ENCODE measurements at places on chromosomes 11 and 22. TPM values are rescaled to one million over a fixed set of nuclear protein-coding genes. Genes with fewer than 3 reads are reported as not detected.

DNA sequence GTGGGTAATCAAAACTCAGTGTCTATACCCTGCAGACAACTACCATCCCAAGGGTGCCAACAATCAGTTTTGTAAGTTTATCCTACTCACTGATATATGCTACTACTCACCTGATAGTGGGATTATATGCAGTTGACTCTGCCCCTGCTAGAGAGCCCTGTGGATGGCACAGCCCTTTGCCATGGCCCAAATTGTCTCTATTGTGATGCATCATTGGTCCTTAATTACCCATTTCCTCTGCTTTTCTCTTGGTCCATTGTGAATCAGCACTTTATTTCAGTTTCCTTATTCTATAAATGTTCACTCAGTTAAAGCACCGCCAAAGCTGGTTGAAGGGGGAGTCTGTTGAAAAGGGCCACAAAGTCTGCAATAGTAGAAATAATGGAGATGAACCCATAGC, 42.3 kb downstream of the PLAAT5 start:
- no peak for DNase-seq

DNA sequence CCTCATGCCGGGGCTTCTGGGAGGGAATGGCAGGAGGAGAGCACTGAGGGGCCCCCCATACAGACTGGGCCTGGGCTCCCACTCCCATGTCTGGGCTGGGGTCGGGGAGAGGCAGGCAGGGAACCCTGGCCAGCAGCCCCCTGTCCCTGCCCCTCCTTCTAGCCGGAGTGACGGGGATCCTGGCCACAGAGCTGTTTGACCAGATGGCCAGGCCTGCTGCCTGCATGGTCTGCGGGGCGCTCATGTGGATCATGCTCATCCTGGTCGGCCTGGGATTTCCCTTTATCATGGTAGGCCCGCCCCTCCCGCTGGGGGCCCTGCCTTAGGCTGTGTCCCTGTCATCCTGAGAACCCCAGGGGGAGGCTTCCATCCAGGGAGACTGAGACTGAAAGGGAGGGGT, 10.0 kb upstream of the MIF start:
- no peak for DNase-seq

DNA sequence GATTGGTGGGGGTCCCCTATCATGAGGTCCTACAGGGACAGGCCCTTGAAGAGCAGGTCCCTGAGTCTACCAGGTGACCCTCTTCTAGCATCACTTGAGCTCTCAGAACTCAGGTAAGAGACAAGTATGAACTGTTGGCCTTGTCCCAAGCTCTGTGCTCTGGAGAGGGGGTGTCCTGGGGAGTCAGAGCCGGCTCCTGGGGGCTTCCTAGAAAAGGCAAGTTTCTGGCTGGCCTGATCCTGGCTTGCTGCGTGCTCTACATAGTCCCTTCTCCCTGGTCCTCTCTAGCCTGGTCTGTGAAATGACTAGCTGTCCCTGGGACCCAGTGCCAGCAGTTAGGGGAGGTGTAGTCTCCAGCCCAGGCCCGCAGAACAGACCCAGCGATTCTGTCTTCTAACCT, 11.4 kb downstream of the ATG16L2 start:
- DNase-seq = no peak

DAGLA gene
- total RNA-seq = 2.7 TPM

USP2 gene
- 4.8 TPM for total RNA-seq

CD3D gene
- total RNA-seq = 10.4 TPM

GRCh38 chr11:83310718-83311117, 24.6 kb upstream of the CCDC90B start:
- DNase-seq = no peak

DNA sequence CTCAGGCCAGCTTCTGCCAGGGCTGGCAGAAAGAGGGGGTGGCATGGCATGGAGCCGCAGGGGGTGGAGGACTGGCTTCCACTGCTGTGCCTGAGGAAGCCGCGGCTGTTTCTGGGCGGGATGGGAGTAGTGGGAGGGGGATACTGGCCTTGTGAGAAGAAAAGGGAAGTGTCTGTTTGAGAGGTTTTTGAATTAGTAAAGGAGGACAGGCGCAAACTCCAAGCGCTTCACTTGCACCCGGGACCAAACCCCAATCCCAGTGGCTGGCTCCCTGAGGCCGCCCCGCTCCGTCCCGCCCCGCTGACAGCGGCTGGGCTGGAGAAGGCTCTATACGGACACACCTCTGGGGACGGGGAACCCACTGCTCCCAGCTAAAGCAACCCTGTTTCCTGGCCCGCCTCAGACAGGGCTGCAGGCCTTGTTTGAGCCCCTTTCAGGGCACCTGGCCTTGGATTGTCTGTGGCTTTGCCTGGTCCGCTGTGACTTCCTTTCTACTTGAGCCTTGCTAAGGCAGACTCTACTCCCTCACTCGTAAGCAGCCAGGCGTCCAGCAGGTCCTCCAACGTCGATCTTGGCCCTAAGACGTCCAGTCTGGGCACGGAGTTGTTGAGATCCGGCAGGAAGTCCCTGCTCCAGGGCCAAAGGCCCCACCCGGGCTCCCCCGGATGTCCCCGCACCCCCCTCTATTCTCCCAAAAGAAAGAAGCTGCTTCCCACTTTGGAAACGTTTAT, 2.2 kb downstream of the APOA1 start:
- DNase-seq = no peak

C11orf97 gene
- total RNA-seq = not detected

SERHL2 gene
- total RNA-seq = 10.8 TPM

RBMXL2 gene
- total RNA-seq = not detected

DNA sequence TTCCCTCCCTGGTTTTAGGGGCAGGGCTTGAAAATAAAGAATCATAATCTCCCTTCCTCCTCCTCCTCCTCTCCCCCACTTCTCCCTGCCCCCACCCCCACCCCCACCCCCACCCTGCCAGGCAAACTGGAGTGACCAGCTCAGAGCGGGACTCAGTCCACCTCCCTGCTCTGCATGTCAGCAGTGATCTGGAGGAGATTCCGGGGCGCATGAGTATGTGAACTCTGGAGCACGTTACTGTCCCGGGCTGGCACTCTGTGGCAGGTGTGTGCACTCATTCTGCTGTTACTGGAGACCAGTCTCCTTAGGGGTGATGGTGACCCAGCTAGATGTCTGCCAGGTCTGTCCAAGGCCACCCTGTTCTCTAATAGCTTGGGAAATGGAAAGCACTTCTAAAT, 33.9 kb downstream of the MARK2 start:
- DNase-seq = no peak

DNA sequence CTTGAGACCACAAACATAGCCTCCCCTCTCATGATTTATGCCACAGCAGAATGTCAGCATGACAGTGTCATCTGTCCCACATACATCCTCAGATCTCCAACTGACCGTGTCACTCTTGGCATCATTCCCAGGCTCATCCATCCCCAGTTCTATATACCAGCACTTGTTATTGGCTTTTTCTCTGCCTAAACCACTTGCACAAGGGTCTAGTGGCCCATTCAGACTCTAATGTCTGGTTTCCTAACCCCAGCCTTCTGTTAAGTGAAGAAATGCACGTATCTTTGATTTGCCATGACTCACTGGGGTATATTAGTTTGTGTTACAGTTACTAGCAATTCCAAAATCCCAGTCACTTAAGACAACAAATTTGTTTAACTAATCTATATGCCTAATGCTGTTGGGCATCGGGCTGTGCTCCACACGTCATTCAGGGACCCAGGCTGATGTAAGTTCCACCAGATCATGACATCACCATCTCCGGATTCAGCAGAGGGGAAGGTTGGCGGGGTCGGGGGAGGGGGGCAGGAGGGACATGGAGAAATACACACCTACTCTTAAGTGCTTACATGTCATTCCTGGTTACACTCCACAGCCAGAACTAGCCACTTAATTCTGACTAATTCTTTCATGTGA, 517.4 kb downstream of the BUD13 start:
- DNase-seq = no peak

MMP27 gene
- total RNA-seq = not detected

GRCh38 chr22:32801537-32802236, at the start of gene TIMP3:
Gene TIMP3 (plus strand): TSS chr22:32801705. CDS start chr22:32802002, 297 bp downstream.
- DNase-seq = peak; percentile 88

DNA sequence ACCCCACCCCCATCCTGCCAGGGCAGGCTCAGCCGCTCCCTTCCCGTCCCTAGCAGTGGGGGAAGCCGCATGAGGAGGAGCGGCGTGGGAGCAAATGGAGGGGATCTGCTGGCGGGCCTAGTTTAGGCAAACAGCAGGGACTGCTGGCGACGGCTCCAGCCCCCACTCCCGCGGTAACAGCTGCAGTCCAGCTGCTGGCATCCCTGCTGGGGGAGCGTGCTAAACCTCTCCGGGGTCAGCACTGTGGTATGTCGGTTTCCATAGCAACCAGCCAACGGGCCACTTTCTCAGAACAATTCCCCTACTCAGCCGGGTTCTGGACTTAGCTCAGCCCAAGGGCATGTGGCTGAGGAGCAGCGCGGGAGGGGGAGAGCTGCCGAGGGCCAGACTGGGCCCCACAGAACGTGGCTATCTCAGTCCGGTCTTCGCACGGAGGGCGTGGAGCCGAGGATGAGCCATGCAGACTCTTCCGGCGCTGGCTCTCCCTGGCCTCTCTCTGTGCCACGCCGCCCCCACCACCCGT, 98.8 kb downstream of the PKNOX2 start:
- DNase-seq = peak; percentile 64

SHANK3 gene
- total RNA-seq = 37.1 TPM

- no peak for DNase-seq
These were observed 657 bp downstream of the IGHMBP2 start for GRCh38 chr11:68904248-68904847.

DNA sequence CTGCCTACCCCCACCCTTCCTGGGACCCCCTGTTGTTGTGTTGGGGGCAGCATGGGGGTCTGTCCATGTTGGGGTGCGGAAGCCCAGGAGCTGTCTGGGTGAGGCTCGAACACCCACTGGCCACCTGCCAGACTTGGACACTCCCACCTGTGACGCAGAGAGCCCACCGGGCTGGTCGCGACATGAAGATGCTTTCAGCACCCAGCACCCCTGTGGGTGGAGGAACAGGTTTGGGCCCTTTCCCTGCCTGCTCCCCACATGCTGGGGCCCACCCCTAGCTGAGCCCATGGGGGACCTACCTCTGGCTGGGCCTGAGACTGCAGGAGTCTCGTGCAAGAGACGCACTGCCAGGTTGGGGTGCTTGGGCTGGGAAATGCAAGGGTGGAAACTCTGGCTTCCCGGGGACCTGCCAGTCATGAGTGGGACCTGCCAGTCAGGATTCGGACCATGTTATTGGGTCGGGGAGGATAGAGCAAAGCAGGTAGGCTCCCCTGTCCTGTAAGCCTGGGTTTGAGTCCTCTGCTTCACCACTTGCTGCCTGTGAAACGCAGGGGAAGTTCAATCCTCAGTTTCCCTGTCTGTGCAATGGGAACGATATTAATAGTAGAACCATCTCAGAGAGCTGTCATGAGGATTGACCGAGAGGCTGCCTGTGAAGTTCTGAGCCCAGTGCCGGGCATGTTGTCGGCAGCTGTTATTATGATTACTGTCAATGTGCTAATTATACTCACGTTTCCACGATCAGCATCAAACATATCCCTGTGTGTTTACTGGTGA, 24.1 kb downstream of the KIAA1671 start:
- DNase-seq = peak; percentile 74

DNA sequence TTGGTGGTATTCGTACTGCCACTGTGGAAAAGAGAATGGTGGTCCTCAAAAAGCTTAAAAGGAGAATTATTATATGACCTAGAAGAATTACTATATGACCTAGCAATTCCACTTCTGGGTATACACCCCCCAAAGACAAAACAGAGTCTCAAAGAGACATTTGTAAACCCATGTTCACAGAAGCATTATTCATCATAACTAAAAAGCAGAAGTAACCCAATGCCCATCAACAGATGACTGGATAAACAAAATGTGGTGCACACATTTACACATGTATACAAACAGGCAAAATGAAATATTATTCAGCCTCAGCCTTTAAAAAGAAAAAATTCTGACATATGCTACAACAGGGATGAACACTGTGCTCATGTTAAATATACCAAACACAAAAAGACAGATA, 89.4 kb downstream of the ARHGAP32 start:
- DNase-seq = no peak

DNA sequence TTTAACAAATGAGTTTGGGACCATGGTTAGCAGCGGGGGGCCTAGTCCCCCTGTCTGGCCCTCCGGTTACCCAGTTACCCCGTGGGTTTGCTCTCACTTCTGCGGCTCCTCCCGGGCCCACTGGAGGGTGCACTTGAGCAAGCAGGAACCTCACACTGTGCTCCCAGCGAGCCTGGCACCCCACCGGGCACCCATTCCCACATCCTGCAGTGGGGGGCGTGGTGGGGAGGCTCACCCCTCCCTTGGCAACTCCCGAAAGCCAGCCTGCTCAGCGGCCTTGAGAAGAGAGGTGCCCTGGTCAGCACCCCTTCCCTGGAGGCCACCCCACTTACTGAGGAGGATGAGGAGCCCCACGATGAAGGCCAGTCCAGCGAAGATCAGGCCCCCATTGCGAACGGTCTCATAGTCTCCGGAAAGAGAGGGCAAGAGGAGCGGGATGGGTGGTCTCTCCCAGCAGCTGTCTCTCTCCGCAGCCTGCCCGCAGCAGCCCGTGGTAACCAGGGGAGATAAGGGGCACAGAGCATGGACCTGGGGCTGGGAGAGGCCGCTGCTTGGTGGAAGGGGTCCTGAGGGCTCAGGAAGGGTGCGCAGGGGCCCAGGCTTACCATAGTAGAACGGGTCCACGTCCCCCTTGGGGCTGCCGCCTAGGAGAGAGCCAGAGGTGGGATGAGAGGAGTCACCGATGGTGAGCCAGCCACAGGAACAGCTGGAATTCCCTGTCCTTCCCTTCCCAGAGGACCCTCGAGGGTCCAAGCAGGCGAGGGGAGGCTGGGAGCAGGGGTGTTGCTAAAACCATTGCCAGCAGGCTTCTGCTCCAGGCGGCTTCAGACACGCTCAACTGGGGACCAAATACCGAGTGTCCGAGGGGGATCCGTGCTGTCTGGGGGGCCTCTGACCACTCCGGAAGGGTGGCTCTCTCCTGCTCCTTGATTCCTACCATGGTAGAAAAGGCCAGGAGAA, 2.2 kb downstream of the FXYD2 start:
- DNase-seq = no peak

- DNase-seq = no peak
These were observed 31.7 kb downstream of the EXT2 start for GRCh38 chr11:44127130-44127529.

DNA sequence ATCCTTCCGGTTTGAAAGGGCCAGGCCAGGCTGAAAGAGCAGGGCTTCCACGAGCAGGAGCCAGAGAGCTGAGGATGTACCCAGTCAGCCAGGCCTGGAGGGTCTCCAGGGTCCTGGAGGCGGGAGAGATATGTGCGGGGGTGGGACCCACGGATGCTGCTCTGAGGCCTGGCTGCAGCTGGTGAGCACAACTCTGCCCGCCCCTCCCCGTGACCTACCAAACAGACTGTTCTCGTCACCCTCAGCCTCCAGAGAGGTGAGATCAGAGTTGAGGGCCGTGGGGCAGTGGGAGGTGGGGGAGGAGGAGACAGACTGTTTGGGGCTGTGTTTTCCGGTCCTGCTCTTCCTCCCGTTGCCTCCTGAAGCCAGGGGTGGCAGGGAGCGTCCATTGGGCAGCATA, 42.2 kb downstream of the TRIOBP start:
- no peak for DNase-seq

GRCh38 chr11:131136486-131136885, 220.2 kb upstream of the SNX19 start:
- no peak for DNase-seq

OOSP4A gene
- not detected for total RNA-seq

TMEM126A gene
- 23.8 TPM for total RNA-seq

FAM111B gene
- 1.0 TPM for total RNA-seq

GRCh38 chr22:23216461-23217170, 36.3 kb downstream of the BCR start:
- no peak for DNase-seq

- no peak for DNase-seq
These were observed 77.3 kb downstream of the ARFGAP2 start for GRCh38 chr11:47099214-47099917.

GRCh38 chr11:86955111-86955360, 159 bp downstream of the FZD4 start:
- DNase-seq = no peak

GAL3ST1 gene
- total RNA-seq = 0.73 TPM

RIC3 gene
- total RNA-seq = 60.8 TPM
